A549 (cell line): ENCODE measurements at places on chromosomes 2 and 18. TPM values are rescaled to one million over a fixed set of nuclear protein-coding genes. Genes with fewer than 3 reads are reported as not detected.

HOXD8 gene
- 3.5 to 3.9 TPM (median 3.8 TPM) in 3 replicates for polyA plus RNA-seq

ROCK1 gene
- polyA plus RNA-seq, result 19.4 to 20.5 TPM (median 19.6 TPM) in 3 replicates

DNA sequence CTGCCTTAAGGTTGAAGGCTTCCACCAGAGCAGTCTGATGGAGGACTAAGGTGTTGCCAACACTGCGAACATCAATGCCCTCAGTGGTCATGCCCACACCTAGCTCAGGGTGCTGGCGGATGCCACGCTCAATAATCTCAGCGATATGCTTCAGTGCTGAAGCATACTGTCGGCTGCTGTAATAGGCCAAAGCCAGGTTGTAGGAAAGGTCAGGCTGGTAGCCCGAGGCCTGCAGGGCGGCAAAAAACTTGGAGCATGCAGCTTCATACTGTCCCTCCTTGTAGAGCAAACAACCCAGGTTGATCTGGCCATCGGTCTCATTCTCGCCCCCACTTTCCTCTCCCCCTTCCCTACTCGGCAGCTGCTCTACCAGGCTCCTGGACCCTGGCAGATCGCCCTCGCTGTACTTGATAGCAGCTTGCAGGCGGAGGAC lies 159.4 kb downstream of the AGPS start:
- DNase-seq, result no peak

DNA sequence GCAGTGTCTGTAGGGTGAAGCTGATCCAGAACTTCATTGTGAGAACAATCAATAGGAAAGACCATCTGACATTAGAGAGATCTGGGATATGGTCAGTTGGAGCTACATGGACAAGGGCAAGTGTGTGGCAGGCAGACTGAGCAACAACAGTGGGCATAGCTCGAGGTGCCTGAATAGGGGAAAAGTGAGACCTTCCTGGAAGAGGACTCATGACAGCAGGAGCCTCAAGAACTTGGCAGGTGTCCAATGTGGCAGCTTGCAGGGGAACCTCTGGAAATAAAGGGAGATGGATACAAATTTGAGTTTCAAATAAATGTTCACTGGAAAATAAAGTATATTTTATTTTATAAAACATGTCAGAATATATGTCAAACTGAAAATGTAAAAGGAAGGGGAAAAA lies 117.9 kb downstream of the TANC1 start:
- no peak for DNase-seq

DNA sequence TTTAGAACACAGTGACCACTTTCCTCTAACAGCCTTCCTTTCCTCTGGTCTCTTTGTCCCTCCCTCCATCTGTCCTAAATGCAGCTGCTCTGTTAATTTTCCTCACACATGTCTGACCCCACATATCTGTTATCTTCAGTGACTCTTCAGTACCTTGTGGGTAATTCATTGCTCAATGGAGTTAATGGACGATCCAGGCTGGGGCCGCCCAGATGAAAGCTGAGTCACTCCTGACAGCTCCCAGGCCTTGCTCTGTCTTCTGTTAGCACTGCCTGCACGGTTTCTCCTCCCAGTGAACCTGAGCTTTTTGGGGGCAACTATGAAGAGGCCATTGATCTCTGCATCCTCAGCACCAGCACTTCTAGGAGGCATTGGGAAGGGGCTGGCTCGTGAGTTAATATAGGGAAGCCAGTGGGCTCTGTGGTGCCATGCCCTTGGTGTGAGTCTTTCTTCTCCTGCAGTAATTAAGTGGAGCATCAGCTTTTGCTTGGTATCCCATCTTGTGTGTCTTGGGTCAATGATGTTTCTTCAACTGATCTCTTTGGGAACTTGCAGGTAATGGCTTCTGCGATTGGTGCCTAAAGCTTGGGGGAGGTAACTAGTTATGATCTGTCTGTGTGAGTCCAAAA lies 67.3 kb downstream of the SNORC start:
- peak; percentile 55 for DNase-seq

LCT gene
- 0.01 to 0.05 TPM (median 0.04 TPM) in 3 replicates for polyA plus RNA-seq

DNA sequence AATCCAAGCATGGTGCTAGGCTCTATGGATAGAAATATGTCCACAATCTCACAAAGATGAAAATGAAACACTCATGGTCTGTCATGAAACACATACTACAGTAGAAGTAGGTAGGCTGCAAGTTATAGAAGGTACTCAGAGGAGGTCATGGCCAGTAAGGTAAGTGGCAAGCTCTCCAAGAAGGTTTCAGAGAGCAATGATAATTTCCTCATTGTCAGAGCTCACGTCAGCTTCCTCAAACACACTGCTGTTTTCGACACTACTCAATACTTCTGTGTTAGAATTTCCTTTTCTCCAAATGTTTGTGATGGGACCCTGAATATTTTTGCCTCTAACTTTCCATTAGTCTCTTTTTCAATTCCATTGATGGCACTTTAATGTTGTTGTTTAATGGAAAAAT lies 25.5 kb downstream of the CCDC141 start:
- no peak for DNase-seq

DNA sequence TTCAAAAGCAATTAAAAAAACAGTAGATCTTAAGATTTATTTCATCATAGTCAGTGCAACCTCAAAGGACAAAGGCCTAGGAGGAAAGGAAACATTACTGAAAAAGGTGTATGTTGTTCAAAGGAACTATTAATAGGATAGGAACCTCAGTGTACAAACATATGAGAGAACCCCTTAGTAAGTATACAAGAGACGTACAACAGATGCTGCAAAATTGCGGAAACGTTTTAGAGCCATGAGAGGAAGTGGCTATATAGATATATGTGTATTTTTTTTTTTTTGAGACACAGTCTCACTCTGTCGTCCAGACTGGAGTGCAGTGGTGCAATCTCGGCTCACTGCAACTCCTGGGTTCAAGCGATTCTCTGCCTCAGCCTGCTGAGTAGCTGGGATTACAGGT lies 22.2 kb downstream of the PIK3C3 start:
- DNase-seq, result no peak

LOXL3 gene
- 0.27 to 0.53 TPM (median 0.31 TPM) in 3 replicates for polyA plus RNA-seq

GRCh38 chr2:240436683-240437550 lies 1.5 kb downstream of the GPC1 start:
- no peak for DNase-seq

DNA sequence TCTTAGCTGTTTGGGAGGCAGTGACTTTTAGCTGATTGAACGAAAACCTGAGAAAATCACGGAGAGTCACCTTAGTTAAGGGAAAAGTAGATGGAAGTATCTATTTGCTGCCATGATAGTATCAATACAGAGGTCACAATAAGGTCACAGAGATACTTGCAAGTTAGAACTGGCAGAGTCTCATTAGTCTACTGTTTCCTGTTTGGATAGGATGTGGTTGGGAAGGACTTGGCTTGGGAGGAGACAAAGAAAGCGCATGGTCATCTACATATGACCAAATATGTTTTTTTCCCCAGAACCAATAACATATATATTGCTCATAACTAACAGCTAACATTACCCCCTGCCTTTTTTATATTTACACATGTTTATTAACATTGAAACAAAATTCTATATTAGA lies 78.4 kb upstream of the AQP4 start:
- no peak for DNase-seq

- DNase-seq, result no peak
These were observed 19.3 kb downstream of the CXCR2 start for GRCh38 chr2:218145124-218145523.

DNA sequence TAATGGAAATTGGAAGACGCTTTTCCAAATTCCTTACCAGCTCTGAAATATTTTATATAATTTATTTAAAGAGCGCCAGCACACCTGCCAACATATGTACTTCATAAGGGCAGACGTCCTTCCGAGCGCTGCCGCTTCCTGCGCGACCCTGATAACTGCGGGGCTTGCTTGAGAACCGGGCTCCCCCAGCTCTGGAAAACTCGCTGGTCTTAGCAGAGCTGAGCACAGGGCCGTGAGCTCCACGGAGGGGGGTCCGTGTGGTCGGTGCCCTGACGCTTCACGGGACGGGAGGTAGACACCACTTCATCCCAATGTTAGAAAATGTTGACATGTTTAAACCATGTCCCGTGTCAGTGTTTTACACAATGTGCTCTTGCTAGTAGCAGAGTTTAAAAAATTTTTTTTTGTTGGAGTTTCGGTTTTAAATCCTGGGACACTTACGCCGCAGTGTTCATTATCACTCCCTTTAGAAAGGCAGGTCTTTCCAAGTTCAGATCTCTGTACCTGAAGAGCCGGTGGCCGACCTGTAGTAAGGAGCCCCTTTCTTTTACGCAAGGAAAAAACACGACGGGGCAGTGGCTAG lies 1.6 kb downstream of the NFATC1 start:
- no peak for DNase-seq

RAB12 gene
- 23.2 to 23.9 TPM (median 23.4 TPM) in 3 replicates for polyA plus RNA-seq

FAM237A gene
- polyA plus RNA-seq, result not detected in 3 replicates

SRSF7 gene
- polyA plus RNA-seq, result 355 to 422 TPM (median 397 TPM) in 3 replicates

- no peak for DNase-seq
These were observed 142.8 kb downstream of the ANKRD44 start for GRCh38 chr2:197167608-197168314.

DNA sequence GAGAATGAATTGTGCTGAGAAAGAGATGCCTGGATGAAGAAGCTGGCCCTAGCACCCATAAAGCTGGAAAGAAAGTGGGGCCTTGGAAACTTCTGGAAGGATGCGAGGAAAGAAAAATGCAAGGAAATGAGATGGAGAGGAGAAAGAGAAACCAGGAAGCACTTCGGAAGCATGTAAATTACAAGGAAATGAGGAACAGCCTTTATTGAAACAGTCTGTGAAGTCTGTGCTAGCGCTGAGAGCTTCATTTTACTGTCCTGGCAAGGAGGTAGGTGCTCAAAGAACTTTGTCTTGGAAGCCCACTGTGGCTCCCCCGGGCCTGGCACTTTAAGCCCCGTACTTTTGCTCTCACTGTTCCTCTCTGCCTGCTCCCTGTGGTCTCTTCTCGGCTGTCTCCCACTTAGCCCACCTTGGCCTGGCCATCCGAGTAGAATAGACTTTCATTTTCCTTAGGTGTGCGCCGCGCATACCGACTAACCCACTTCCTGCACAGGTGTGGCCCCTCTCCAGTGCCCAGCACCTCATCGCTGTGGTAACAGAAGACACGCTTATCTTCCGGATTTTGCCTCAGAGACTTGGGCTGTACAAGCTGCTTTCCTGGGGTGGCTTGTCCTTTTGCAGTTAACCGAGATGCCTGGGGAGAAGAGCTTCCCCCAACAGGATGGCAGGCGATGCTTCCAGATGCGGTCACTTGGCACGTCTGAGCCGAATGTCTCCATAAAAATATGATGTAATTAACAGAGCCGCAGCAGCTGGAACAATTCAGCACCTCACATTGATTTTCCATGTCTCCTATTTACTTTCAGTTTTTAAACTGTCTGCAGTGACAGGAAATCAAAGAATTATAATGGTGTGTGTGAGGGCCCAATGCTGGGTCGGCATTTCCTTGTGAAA lies 199.6 kb downstream of the HRH4 start:
- no peak for DNase-seq

GRCh38 chr18:26215247-26215970 lies 10.8 kb upstream of the TAF4B start:
- DNase-seq, result no peak

GRCh38 chr2:134999521-134999920 lies 47.7 kb downstream of the MAP3K19 start:
- DNase-seq, result no peak

PLEK gene
- polyA plus RNA-seq, result 0.04 TPM in 1 of 3 replicates, not detected in the others

BOLL gene
- polyA plus RNA-seq, result 0.08 TPM in 1 of 3 replicates, not detected in the others

STARD6 gene
- polyA plus RNA-seq, result not detected in 3 replicates

DNA sequence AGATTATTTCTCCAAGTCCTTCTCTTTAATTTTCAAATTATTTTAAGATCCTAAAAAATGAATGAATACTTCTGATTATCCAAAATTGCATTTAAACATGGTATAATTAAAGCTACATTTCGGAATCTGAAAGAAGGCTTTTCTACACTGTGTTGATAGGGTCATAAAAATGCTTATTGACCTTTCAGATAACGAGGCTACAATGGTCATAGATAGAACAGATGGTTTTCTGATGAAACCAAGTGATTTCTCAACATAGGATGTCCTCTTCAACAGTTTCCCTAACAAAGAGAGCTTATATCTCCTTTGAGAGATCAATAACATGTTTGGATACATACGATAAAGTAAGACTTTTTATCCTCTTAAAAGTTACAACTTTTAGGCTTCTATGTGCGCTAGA lies 201.1 kb downstream of the PTH2R start:
- DNase-seq, result no peak

CHRNG gene
- polyA plus RNA-seq, result not detected in 3 replicates

DNA sequence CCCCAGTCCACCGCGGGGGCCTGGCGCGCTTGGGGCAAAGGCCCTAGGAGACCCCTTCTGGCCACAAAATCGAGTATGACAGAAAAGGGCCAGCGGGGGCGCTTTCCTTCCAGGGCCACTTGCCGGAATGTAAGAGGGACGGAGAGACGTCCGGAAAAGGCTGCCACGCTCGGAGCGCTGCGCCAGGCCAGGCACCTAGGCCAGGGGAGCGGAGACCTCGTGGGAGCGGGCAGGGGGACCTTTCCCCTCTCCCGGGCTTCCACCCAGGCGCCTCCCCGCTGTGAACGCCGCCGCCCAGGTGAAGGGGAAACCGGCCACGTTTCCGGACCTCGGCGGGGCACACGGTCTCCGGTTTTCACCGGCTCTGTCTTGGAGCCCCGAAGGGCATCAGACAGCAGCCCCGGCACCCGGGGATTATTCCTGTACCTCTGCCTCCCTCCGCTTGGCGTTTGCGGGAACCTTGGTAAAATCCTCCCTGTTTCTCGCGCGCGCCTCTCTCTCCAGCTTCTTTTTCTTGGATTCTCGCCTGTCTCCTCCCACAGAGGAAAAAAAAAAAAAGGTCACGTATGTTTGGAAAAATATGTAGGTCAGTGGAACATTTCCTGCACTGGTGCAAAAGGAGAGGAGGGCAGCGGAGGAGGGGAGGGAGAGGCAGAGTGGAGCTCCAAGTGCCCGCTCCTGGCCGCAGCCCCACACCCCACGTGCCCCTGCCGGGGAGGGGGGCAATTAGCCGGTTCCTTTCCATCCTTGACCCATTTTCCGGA lies 1.2 kb upstream of the NPAS2 start:
- DNase-seq, result peak; percentile 72

GRCh38 chr2:8671176-8671575 lies 10.7 kb upstream of the ID2 start:
- DNase-seq, result no peak

- no peak for DNase-seq
These were observed 474.9 kb downstream of the NRXN1 start for GRCh38 chr2:50556934-50557575.

DNA sequence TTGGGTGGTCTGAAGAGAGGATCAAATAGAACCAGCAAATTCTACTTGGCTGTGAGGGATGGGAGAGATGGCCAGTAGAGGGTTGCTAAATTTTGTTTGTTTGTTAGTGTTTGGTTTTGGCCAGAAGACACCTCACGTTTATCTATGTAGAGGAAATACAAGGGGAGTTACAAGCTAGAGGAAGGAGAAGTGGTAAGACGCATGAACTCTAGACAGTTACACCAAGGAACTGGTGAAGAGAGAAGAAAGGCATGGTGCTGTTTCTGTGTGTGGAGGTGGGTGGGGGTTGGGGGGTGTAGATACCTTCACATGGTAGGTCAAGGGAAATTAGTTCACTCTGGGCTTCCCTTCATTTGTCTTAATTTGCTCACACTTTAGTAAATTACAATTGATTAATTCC lies 25.6 kb downstream of the RASGRP3 start:
- no peak for DNase-seq

TNS1 gene
- 7.7 to 11.4 TPM (median 10.6 TPM) in 3 replicates for polyA plus RNA-seq

- no peak for DNase-seq
These were observed 511.7 kb downstream of the EPHA4 start for GRCh38 chr2:221060376-221060775.

TSPYL6 gene
- polyA plus RNA-seq, result not detected in 3 replicates

TNFAIP6 gene
- 2.9 to 4.5 TPM (median 4.1 TPM) in 3 replicates for polyA plus RNA-seq

STK16 gene
- 36.9 to 40.4 TPM (median 37.0 TPM) in 3 replicates for polyA plus RNA-seq

GREB1 gene
- 1.1 to 1.4 TPM (median 1.4 TPM) in 3 replicates for polyA plus RNA-seq

KRCC1 gene
- 12.9 to 18.7 TPM (median 16.2 TPM) in 3 replicates for polyA plus RNA-seq

ASB18 gene
- not detected in 3 replicates for polyA plus RNA-seq

SNX17 gene
- 150 to 166 TPM (median 154 TPM) in 3 replicates for polyA plus RNA-seq

GRB14 gene
- 15.1 to 18.6 TPM (median 18.5 TPM) in 3 replicates for polyA plus RNA-seq

RFTN2 gene
- polyA plus RNA-seq, result 0.03 to 0.13 TPM (median 0.08 TPM) in 3 replicates

GRCh38 chr18:74856928-74857327 lies 259.3 kb downstream of the ZNF407 start:
- no peak for DNase-seq
